ENCODE measurements at places on chromosomes 5 and 9.

GRCh38 chr9:23603311-23603710 is 222.7 kb downstream of the ELAVL2 start:
- DNase-seq: no peak

DNA sequence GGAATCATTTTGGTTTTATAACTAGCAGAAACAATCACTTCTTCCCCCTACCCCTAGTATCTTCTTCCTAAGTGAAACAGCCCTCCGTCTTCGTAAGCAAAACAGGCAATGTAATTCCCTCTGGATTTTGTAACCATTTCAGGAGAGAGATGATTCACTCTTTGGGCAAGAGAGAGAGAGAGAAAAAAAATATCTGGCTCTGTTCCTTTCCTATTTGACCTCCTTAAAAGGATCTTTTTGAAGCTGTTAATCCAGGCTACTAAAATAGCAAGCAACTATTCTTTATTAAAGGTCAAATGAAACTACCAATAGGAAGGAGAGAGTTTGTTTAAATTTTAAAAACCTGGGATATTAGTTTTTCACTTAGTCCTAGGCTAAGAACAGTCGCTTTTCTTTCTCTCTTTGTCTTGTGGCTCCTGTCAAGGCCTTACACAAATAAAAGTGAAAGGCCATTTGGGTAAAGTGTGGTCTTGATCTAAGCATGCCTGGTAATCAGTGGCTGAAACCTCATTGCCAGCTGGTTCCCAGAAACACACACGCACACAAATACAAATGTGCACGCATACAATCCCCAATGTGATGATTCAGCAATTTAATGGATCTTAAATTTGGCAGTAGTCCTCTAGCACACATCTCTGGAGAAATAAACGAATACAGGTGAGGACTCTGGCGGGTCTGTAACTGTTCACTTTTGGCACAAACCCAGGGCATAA is 70.2 kb downstream of the PRUNE2 start:
- no peak for DNase-seq

- no peak for DNase-seq
Observed at GRCh38 chr9:83236029-83236696, 173.2 kb upstream of the RASEF start.

- no peak for DNase-seq
Observed at GRCh38 chr5:393846-394275, 49.1 kb upstream of the EXOC3 start.

DNA sequence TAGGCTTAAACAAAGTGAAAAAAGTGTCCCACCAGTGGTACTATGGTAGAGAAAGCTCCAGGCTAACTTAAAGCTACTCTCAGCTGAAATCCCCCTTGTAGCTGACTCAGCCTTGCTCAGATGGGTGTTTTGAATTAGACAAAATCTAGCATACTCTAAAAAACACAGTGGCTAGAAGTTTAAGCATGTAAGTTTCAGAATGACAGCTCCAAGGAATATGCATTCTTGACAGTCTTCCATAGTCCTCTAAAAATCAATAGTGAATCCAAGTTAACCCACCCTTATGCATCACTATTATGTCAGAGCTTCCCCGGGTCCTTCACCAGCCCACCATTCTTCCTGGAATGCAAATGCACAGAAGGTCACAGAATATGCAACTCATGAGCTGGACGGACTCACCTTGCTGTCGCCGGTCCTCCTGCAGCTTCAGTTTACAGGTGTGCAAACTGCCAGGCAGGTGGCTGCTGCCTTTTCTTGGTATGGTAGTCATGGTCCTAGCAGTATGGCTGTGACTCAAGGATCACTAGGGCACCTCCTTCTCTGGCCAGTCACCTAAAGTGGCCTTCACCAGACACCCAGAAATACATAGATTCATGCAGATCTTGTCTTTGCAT is 668 bp downstream of the RANBP3L start:
- DNase-seq: no peak

DNA sequence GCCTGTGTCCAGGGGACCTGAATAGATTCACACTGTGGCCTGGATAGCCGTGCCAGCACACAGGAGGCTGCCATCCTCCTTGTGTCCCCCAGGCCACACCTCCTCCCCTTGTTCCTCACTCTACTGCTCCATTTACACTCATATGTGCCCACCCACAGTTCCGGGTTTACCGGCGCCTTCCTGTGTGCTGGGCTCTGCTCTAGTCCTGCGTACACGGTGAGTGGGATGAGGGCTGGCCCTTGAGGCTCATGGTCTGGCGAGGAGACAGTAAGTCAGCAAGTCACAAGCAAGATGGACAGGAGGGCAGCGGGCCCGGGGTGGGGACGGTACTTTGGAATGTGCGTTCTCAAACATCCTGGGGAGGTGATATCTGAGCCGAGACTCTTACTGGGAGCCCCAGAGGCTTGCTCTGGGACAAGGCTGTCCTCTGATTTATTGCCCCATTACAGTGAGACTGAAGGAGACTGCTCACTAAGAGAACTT is 32.4 kb upstream of the NXNL2 start:
- no peak for DNase-seq

DNA sequence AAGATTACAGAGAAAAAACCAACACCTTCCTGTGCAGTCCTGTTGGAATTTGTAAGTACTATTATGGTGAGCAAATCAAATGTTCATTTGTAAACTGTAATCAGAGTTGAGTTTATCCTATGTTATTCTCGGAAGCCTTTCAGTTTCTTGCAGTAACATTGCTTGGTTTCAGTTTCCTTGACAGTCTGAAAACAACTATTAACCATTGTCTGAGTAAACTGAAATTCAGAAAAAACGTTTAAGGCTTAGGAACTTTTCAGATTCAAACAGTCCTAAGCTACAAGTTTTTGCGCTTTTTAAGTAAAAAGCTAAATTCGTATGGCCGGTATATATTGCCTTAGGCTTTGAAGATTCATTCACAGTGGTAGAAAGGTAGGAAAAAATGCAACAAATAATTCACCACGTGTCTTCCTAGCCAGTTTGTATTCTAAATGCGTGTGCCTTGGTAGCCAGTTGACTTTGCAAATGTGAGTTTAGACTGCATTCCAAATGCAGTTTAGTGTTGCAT is 2.5 kb downstream of the GPBP1 start:
- DNase-seq: no peak

DNA sequence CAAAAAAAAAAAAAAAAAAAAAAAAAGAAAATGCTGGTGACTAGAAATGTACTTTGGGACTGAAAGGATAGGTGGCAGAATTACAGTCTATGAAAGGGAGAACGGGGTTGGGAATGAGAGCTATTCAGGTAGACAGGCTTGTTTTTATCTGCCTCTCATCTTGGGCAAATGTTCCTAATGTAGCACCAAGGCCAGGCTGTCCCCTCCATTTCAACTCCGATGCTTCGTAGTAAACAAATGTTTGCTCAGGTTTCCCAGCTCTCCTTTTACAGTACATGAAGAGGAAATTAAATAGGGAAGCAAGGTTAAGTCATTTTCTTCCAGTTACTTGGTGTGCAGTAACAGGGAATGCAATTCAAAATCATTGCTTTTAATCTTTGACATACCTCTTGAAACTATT is 4.4 kb upstream of the BASP1 start:
- no peak for DNase-seq

DNA sequence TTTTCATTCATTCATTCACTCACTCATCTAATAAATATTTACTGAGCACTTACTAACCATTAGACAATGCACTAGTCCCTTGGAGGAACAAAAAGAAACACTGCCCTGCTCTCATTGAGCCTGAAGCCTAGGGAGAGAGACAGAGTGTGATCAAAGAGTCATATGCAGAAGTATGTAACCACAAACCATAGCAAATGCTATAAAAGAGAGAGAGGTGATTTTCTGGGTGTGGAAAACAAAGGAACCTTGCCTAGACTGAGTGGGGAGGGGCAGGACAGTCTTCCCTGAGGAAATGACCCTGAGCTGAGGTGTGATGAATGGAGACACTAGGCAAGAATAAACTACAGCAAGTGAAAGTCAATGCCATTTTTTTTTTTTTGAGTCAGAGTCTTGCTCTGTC is 10.8 kb upstream of the ADRA1B start:
- no peak for DNase-seq

- DNase-seq: no peak
Observed at GRCh38 chr9:79687131-79687447, 115.3 kb downstream of the TLE4 start.

- DNase-seq: no peak
Observed at GRCh38 chr9:109939698-109940342, 159.8 kb downstream of the PALM2AKAP2 start.

DNA sequence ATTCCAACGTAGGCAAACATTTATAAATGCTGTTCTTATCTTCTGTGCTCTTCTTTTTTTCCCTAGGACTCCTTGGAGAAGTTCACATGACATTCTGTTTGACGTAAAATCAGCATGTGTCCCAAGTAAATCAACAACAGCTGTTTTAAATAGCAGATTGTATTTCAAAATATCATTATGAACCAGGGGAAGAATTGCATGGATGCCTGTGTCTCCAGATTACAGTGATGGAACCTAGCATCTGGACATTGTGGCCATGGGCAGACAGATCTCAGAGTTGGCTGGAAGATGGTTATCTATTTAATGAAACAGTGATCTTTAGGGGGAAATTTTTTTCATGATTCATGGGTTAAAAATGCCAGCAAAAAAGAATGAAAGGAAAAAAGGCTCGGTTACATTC is 222.0 kb downstream of the MAN2A1 start:
- no peak for DNase-seq

DNA sequence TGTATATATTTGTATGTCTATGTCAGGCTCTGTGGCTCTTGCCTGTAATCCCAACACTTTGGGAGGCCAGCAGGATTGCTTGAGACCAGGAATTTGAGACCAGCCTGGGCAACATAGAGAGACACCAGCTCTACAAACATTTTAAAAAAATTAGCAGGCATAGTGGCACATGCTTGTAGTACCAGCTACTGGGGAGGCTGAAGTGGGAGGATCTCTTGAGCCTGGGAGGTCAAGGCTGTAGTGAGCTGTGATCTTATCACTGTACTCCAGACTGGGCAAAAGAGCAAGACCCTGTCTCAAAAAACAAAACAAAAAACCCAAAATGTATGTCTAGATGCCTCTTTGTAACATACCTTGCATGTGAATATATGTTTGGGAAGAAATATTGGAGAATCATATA is 15.8 kb downstream of the ARRDC3 start:
- no peak for DNase-seq

GRCh38 chr9:131273856-131274673 is 2.2 kb downstream of the FAM78A start:
- DNase-seq: no peak

DNA sequence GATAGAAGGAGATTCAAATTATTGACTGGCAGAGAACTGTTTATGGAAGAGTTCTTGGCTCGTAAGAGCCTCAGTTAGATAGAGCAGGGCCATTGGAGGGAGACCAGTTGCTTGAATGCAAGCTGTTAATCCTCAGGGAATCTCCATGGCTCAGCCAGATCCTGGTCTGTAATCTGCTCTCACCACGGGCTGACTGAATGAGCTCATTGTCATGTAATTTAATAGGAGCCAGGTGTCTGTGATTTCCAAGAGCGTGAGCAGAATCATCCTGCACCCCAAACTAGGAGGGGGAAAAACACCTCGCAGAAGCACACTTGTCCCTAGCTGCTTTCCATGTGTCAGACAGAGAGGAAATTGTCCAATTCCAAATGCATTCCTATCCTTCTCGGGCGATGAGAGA is 19.1 kb upstream of the KCNMB1 start:
- DNase-seq: no peak

GRCh38 chr5:154937718-154938466 is at the start of gene GEMIN5:
Gene GEMIN5, minus strand, starts transcription at chr5:154938211. Its CDS starts 78 bp downstream, at chr5:154938133.
- DNase-seq: no peak

DNA sequence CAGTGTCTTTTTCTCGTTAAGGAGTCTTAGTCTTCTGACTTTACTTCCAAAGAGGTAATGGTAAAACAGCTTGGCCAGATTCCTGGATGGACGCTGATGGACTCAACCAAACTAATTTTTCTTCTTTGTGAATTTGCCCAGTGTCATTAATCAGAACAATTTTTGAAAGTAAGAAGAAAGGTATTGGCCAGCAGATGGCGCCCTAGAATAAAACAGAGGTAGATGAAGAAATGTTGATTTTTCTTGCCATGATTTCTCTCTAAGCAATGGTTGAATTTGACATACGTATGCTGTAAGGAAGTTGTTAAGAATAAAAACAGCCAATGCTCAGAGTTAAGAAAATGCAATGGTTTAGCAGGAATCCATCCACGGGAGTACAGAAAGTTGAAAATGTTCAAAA is 500.0 kb downstream of the DIRAS2 start:
- DNase-seq: no peak

GRCh38 chr5:109125755-109126429 is 283.9 kb downstream of the PJA2 start:
- DNase-seq: no peak

DNA sequence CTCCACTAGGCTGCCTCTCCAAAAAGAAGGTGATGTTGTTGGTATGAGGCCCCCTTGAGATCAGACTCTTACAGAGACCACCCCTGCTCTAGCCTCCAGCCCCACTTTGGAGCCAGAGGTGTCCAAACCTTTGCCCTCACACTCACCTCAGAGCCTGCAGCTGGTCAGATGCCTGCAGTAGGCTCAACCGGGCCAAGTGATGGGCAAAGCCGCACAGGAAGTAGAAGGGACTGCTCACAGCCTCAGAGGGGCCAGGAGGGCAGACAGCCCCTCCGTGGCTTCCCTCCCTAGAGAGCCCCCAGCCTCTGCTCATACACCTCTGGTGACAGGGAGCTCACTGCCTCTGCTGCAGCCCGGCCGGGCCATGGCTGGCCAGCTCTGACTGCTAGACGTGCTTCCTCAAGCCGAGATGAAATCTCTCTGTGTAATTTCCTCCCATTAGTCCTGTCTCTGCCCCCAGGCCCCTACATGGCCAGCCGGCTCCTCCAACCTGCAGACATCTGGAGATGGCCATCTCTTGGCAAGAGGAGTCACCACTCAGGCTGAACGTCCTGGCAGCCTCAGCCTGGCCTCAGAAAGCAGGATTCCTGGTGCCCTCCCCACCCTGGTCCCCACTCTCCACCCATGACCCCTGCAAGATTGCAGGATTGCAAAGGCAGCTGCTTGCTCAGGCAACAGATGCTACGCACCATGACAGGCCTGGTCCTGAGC is 7.3 kb upstream of the TCF7 start:
- DNase-seq: no peak

DNA sequence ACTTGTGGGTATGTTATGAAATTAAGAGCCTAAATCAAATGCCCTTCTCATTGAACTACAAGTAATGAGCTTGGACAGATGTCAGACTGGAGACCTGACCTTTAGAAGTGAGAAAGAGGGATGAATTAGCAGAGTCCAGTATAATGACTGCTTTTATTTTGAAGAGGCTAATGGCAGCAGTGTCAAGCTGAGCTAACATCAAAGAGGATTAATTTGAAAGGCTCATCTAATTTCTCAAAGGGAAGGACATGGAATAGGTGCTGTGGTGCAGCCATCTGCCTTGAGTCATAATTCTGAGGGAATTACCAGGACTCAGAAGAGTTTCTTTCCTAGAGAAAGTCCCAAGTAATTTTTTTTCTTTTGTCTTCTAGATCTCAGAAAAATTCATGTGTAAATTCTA is 57.6 kb downstream of the FAM81B start:
- DNase-seq: no peak

DNA sequence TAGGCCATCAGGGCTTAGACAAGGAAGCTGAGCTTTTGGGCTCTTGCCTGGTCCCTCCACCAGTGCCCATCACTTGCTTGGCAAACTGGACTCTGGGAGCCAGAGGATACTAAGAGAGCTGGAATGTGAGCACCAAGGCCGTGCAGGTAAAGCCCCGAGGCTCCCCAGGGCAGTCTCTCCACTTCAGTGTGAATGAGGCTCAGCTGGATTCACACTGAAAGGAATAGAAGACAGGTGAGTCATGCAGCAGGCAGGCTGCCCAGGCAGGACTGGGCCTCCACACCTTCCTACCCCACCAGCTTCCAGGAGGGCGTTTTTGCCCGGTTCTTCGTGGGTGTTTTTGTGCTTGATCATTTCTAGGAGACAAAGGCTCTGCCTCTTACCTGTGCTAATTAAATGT is 7.3 kb upstream of the CTSV start:
- no peak for DNase-seq

All from glomerular endothelial cell (primary cell).